Stimulated activated naive CD8-positive, alpha-beta T cell treated with anti-CD3 and anti-CD28 coated beads, Interleukin-15, amount 100 ng/mL, for 72 hours (primary cell): ENCODE measurements at places on chromosomes 1 and 21.

DNA sequence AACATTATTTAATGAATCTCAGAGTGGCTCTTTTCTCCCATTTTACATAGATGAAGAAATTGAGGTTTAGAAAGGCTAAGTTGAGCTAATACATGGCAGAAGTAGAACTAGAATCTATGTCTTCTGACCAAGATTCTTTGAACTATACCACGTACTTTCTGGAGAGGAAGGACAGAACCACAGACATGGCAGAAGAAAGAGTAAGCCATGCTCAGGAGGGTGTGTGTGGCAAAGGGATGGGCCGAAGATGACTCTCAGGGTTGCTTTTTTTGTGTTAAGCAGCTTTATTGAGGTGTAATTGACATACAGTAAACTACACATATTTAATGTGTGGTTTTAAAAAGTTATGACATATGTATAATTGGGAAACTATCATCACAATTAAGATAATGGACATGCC lies 69.5 kb downstream of the PEX14 start:
- DNase-seq = no peak

GRCh38 chr1:226337276-226337875 lies 28.4 kb upstream of the LIN9 start:
- DNase-seq = no peak

DNA sequence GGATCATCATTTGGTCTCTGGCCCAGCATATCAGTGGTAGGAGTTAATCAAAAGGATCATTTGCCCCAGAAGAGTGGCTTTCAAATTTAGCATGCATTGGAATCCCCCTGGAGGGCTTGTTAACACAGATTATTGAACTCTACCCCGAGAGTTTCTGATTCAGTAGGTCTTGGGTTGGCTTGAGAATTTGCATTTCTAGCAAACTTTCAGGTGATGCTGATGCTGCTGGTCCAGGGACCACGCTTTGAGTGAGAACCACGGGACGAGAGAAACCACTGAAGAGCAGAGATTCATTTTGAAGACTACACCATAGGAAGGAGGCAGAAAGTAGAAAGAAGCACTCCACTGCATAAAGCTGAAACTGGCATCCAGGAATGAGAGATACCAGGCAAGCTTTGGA lies 81.3 kb upstream of the DUSP10 start:
- DNase-seq = peak; percentile 47

- no peak for DNase-seq
These were observed 24.5 kb upstream of the TSPAN2 start for GRCh38 chr1:115113766-115114165.

DNA sequence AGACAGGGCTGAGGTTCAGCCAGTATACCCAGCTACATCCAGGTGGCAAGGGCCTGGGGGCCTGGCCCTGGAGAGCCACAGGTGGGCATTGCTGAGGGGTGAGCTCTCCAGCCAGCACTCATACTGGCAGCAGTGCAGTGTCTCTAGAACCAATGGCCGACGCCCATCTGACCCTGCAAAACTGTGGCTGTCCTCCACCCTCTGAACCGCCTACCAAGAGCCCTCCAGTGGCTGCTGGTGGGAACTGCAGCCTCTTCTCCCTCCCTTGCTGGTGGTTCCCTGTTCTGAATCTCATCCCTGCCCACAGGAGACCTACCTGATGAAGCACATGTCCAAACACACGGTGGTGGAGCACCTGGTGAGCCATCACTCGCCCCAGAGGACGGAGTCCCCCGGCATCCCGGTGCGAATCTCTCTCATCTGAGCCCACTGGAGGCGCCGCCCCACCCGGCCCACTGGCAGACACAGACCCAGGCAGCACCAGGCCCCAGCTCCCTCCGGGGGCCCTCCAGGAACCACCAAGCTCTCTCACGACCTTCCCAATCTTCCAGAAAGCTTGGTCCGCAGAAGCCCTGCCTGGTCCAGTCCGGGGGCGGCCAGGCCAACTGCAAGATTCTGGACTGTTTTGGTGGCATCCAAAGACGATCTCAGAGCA lies 22.1 kb downstream of the A3GALT2 start:
- peak; percentile 55 for DNase-seq

DNA sequence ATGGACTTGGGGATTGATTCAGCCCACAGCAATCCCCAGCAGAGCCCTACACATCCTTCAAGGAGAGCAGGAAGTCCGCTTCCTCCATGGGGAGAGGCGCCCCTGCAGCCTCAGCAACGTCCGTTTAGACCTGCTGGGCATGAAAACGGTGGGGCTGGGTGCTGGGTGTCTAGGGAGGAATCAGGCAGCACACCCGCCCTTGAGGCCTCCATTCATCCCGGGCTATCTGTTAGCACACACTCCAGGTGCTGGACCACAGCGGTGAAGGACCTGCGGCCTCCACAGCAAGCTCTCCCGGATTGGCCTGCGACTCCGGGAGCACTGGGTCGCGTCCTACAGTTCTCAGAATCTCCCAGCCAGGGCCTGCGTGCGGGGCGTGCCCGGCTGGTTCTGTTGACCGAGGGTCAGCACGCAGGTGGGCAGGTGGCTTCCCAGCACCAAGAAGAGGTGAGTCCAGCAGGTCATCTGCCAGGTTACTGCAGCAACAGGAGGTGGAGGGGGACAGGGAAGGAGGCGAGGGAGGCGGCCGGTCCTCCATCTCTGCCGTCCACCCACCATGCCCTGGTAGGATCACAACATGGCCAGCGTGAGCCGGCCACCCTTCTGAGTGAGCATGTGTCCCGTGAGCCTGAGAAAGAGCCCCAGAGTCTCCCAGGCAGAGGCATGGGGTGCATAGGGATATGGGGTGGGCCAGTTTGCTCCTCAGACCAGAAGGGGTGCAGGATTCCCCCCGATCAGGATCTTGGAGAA lies 96.6 kb downstream of the RIPK4 start:
- DNase-seq = no peak

GRCh38 chr1:22317231-22317919 lies 134.3 kb upstream of the ZBTB40 start:
- no peak for DNase-seq

GRCh38 chr1:208418667-208419066 lies 174.5 kb upstream of the PLXNA2 start:
- no peak for DNase-seq
